ENCODE measurements at places on chromosomes 2 and 18.

DNA sequence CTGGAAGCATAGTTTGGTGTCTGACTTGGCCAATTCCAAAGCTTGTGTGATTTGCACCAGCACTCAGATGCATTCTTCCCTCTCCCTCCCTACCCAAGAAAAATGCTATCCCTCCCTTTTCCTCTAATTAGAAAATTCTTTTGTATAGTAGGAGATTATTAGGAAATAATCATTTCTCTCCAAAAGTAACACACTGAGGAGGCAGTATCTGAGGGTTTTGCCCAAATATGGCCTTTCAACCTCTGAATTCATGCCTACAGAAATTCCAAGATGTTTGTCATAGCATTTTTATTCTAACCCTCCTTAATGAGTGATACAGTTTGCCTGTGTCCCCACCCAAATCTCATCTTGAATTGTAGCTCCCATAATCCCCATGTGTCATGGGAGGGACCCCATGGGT, 5.0 kb upstream of the TMEM18 start:
- peaks cover 12% of the 10 kb centered on the region for H3K4me1 ChIP-seq
- no peaks in the 10 kb centered on the region for H3K27me3 ChIP-seq

DNA sequence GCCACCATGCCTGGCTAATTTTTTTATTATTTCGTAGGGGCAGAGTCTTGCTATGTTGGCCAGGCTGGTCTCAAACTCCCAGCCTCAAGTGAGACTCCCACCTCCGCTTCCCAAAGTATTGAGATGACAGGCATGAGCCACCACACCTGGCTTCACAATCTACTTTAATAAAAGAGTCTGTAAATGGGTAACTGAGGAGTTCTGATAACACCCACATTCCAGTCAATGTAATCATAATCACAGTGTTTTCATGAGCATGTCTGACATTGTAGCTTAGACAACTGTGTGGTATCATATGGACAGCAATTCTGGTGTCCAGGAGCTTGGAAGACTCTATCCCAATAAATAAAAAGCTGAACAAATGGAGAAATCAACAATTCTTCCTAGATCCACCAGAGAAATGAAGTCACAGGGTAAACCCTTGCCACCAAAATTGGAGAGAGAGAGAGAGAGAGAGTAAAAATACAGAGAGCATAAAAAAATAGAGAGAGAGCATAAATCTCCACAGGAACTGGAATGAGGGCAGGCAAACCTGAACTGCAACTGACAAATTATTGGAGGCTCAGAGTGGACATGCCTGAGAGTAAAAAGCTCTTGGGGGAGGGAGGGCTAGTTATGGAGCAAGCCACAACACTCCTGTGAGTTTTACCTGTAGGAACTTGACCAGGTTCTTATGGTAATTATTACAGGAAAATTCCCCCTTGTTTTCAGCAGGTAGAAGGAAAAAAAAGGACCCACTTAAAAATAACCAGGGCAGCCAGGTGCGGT, 12.4 kb upstream of the NBEAL1 start:
- no peak for DNase-seq
- no peak overlapping the region for H3K27ac ChIP-seq
- H3K4me3 ChIP-seq = no peak overlapping the region
- H3K27me3 ChIP-seq = no peaks in the 10 kb centered on the region
- no peaks in the 10 kb centered on the region for H3K36me3 ChIP-seq

- H3K27me3 ChIP-seq = no peaks in the 10 kb centered on the region
- no peak overlapping the region for H3K4me3 ChIP-seq
- no peak for DNase-seq
- peaks cover 29% of the 10 kb centered on the region for H3K36me3 ChIP-seq
Measured at GRCh38 chr18:45856531-45856930, 31.1 kb downstream of the SIGLEC15 start.

- no peak overlapping the region for H3K27ac ChIP-seq
- H3K27me3 ChIP-seq = peaks cover 7% of the 10 kb centered on the region
- DNase-seq = no peak
- H3K4me3 ChIP-seq = no peak overlapping the region
Measured at GRCh38 chr2:234419726-234420125, 77.2 kb downstream of the ARL4C start.

- no peak overlapping the region for H3K4me3 ChIP-seq
- peak; percentile 50 for DNase-seq
- H3K4me1 ChIP-seq = peaks cover 9% of the 10 kb centered on the region
- no peaks in the 10 kb centered on the region for H3K36me3 ChIP-seq
- no peaks in the 10 kb centered on the region for H3K27me3 ChIP-seq
- no peak overlapping the region for H3K27ac ChIP-seq
Measured at GRCh38 chr2:231241755-231242507, 43.5 kb downstream of the ARMC9 start.

- H3K27ac ChIP-seq = no peak overlapping the region
- H3K4me3 ChIP-seq = no peak overlapping the region
- H3K4me1 ChIP-seq = no peaks in the 10 kb centered on the region
- no peaks in the 10 kb centered on the region for H3K36me3 ChIP-seq
Measured at GRCh38 chr2:75277111-75277510, 77.8 kb upstream of the TACR1 start.

DNA sequence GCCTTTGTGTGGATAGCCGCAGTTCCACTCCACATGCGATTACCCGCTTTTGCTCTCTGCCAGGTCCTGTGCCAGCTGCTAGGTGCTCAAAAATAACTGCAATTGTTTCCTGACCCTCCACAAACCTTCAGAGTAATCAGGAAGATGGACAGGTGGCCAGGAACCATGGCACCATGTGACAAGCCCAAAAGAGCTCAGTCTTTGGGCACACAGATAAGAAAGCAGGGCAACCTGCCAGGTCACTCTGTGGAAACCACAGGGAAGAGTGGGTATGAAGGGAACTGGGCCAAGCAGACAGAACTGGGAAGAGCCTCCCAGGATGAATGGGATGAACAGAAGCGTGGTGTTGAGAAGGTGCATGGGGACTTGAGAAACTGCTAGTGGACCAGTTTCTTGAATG, 79.4 kb upstream of the AGAP1 start:
- no peak overlapping the region for H3K4me3 ChIP-seq
- no peak for DNase-seq
- no peaks in the 10 kb centered on the region for H3K4me1 ChIP-seq
- peaks cover 6% of the 10 kb centered on the region for H3K27me3 ChIP-seq

Data from common myeloid progenitor, CD34-positive (primary cell).